ENCODE measurements at places on chromosomes 3 and 15.

DNA sequence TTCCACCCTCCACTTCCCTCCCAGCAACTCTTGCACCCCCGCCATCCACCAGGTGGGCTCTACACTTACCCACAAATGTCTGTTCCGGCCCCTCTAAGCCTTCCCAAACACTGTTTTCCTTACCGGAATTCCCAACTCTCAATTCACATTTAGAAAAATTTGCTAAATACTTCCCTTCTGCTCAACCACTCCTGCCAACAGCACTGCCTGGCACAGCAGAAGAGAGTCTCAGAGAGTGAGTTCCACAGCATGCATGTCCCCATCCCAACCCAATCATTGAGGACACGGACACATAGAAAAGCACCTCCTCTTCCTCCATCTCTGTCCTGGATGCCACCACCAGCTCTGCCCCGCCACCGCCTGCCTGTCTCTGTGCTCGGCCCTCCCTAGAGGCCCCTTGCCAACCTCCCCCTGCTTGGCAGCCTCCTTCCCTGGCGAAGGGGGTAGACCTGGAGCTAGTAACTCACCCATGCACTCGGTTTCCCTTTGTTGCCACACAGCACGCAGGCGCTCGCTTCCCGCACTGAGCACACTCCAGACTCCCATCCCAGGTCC lies 66.2 kb upstream of the SLC6A1 start:
- DNase-seq = no peak

GRCh38 chr3:12638105-12638504 lies 25.8 kb downstream of the RAF1 start:
- no peak for DNase-seq

- no peak for DNase-seq
Observed at GRCh38 chr3:11204697-11205348, 50.5 kb downstream of the HRH1 start.

DNA sequence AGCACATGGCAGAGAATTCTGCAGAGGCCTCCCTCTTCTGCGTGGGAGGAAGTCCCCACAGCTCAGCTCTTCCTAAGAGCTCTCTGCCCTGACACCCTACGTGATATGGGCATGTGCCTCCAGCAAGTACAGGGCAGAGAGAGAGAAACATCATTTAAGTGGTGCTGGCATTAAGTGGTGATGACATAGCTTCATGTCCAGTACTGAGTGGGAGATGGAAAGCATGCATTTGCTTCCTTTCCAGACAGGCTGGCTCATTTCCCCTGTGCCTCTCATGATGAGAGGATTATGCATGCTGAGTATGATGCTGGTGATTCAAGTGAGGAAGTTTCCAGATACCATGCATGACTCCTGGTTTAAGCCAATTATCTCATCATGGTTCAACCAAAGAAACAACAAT lies 26.9 kb downstream of the BFSP2 start:
- no peak for DNase-seq

GRCh38 chr3:178526291-178526690 lies 9.9 kb upstream of the KCNMB2 start:
- DNase-seq = no peak

- no peak for DNase-seq
Observed at GRCh38 chr3:114078126-114078525, 21.6 kb downstream of the QTRT2 start.

DNA sequence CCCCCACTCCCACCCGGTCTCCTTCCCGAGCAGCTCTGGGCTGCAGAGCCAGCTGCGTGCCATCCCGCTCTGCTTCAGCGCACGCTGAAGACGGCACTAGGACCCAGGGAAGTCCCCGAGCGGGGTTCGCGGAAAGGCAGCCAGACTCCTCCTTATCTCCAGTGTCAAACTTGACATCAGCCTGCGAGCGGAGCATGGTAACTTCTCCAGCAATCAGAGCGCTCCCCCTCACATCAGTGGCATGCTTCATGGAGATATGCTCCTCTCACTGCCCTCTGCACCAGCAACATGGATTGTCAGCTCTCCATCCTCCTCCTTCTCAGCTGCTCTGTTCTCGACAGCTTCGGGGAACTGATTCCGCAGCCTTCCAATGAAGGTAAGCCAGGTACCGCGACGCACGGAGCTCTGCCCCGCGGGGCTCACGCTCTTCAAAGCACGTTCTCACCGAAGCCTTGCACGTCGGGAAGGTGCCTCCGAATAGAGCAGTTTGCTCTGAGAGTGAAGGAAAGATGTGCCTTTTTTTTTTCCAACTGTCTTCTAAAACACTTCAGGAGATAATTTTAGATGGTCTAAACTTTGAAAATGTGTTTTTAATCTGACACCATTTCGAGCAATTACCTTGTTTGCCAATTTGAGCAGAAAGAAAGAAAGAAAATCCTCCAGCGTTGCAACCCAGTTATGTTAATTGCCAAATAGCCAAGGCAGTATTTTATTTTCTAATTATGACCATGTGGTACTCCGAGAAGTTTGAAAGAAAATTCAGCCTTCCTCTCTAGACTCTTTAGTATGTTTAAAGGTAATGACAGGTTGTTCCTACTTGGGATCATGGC lies at the start of gene EPHA3:
TSS of gene EPHA3 (plus strand) at position 161 of the 830 bp plus-strand sequence. CDS start at position 289, 128 bp downstream.
- DNase-seq = peak; percentile 0

DNA sequence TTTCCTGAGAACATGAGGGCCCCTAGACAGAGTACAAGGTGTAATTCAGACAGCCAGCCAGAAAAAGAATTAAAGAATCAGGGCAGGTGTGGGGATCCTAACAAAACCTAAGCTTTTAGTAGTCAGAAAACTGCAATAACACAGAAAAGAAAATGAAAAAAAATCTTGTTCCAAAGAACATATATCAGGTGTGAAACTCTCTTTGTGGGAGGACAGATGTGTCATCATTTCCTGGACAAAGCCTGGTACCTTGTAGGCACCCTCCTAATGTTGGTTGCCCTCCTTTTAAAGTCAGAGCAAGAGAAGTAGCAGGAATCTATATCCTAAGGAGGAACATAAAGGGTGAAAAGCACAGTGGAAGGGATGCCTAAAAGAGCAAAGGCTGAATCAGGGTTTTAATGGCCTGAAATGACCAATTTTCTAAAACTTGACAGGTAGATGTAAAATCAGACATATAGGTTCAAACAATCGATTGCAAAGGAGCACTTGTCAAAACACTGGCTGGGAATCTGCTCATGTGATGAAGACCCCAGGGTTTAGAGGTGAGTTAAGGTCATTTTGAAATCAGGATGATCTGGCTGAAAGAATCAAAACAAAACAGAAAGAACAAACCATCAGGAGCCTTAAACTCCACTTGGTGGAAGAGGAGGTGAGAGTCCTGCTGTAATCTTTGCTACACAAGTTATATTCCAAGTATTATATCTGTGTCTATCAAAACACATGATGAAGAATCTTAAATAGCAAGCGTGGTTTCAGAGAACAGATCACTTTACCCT lies 54.9 kb downstream of the TGFBR2 start:
- no peak for DNase-seq

- DNase-seq = no peak
Observed at GRCh38 chr3:28678086-28678485, 329.5 kb upstream of the AZI2 start.

GRCh38 chr15:55695432-55695831 lies 47.5 kb downstream of the PRTG start:
- no peak for DNase-seq

GRCh38 chr3:138370321-138370720 lies 21.9 kb downstream of the MRAS start:
- no peak for DNase-seq

- DNase-seq = no peak
Observed at GRCh38 chr3:113597596-113598354, 65.4 kb downstream of the SIDT1 start.

DNA sequence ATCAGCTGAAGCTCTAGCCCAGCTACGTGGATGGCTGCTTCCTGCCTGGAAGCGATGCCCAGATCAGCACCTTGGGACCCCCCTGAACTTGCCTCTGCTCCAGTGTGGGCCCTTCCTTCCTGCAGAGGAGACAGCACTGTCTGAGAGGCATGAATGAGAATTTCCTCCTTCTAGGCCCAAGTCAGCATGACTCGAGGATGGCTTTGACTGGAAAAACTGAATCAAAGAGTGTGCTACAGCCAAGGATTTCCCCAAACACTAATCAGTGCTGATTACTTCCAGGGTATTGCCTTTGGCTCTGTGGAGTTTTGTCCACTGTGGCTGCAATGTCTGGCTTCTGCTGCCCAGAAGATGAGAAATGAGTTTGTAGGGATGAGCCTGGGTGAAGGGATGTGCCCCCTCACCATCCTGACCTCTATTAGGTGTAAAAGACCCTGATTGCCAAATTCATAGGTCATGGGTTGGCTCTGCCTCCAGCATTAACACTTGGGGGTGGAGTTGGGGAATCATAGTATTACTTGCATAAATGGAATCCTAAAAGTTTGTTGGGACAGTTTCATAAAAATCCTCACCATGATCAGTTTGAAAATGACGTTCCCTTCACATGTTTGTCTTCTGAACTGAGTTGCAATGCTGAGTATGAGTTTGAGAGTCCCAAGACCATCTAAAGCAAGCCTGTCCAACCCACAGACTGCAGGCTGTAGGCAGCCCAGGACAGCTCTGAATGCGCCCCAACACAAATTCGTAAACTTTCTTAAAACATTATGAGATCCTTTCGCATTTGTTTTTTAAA lies 36.7 kb downstream of the FLNB start:
- DNase-seq = no peak

GRCh38 chr3:64019879-64020278 lies 3.4 kb downstream of the PSMD6 start:
- no peak for DNase-seq

DNA sequence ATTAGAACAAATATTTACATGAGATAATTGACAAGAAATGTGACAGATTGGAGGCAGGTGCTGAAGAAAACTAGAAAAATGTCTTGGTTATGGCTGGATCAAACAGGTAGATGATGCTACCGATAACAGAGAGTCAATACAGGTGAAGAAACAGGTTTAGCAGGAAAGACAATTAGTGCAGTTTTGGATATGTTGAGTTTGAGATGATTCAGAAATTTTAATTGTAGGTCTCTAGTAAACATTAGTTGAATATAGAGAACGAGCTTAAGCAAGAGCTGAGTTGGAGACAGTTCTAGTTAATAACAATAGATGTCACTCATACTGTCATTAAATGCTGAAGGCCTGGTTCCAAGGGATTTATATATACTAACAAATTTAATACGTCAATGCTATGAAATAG lies 524.4 kb downstream of the NSUN3 start:
- no peak for DNase-seq

GRCh38 chr15:71639471-71639870 lies 170.9 kb upstream of the NR2E3 start:
- no peak for DNase-seq

- DNase-seq = no peak
Observed at GRCh38 chr3:11692532-11692813, 48.8 kb upstream of the VGLL4 start.

- DNase-seq = no peak
Observed at GRCh38 chr3:90016555-90016954, 909.1 kb downstream of the EPHA3 start.

DNA sequence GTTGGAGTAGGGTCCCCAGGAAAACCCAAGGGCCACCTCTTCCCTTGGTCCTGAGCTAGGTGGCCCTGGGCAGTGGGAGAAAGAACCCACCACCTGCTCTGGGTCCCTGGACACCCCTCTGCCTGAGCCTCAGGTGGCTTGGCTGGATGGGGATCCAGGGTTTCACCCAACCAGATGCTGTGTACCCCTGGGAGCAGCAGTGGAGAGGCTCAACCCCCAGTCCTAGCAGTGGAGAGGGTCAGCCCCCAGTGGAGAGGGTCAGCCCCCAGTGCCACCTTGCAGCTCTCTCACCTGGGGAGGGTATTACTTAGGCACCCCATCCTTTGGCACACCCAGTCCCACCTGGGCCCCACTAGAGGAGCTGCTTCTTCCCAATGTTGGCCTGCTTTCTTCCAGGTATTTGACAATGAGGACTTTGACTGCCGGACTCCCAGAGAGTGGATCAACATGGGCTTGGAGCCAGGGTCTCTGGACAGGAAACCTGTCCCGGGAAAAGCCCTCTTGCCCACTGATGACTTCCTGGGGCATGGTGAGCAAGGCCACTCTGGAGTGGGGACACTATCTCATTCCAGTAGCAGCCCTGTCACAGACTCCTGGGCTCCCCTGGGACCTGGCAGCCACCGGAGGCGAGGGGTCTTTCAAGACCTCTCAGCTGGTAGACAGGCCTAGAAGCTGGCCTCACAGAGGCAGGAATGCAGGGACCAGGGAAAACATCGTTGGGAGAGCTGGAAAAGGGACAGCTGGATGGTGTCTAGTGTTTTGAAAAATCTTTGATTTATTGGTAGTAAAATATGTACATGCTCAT lies 11.6 kb downstream of the DNAH1 start:
- DNase-seq = no peak

DNA sequence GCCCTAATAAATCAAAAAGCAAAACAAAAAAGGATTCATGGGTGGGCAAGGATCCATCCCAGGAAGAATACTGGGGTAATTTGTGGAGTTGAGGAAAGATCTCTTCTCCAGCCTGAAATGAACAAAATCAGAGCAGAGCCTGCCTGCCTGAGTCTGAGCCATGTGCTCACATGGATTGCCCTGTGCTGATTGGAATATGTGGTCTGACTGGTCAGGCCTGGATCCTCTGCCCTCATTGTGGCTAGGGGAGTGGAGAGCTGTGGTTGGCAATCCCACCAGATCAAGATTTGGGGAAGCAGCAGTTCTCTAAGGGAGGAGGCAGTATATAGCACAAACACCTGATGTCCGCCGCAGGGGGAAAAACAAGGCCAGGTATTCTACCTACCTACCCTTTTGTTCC lies 6.8 kb upstream of the NUDT16 start:
- no peak for DNase-seq

DNA sequence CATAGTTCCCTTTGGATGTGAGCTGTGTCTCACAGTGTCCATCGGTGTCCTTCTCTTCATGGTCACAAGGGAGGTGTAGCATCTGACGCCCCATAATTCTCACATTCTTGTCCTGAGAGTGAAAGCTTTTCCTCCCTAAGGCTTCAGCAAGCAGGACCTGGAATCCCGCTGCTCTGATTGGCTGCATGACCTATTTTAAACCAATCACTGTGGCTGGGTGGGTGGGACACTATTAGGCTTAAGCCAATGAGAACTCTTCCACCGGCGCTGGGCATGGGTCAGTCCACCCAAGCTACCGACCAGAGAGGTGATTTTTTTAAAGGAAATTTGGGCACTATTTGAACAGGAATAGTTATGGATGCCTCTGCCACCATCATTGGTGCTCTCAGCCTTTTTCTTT lies 385.9 kb downstream of the MFSD1 start:
- no peak for DNase-seq

DNA sequence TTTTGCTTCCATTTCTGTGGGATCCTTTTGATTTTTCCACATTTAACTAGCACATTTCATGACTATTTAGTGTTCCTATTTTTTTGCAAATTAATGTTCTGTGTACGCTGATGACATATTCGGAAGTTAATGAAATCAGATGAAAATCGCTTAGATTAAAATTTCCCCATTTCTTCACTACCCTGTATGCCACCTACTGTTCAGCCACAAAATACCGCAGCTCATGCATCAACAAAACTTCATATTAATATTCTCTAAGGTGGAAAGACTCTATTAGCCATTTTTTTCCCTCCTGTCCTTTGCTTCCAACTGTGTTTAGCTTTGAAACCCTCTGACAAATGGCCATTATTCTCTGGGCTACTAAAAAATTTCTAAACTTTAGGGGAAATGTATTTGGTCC lies 300.6 kb downstream of the MECOM start:
- no peak for DNase-seq

- DNase-seq = no peak
Observed at GRCh38 chr15:67504796-67505195, 16.1 kb upstream of the C15orf61 start.

- no peak for DNase-seq
Observed at GRCh38 chr3:176579711-176580185, 617.5 kb downstream of the TBL1XR1 start.

GRCh38 chr3:190585805-190586630 lies 72.1 kb downstream of the IL1RAP start:
- DNase-seq = no peak
